ENCODE measurements at places on chromosomes 12 and 14. TPM values are rescaled to one million over a fixed set of nuclear protein-coding genes. Genes with fewer than 3 reads are reported as not detected.

The PAN2 gene
- total RNA-seq: 77.7 TPM

The SERPINA12 gene
- not detected for total RNA-seq

DNA sequence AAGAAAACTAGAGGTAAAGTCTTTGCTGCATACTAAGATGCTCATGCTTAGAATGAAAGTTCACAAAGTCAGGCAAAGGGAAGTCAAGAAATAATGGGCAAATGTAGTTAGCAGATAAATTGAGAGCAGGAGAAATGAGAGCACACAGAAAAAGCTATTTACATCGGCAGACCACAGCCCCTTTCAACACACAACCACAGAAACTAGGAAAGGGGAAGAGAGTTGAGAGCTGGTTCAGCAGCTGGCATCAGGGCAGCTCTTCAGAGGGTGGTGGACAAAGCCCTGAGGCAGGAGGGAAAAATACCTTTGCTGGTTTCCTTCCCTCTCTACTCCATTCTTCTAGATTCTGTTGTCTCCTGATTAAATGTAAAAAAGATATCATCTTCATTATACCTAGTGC lies 95.4 kb upstream of the ANO4 start:
- no peaks in the 10 kb centered on the region for H3K4me1 ChIP-seq
- no peak for DNase-seq
- H3K36me3 ChIP-seq: no peaks in the 10 kb centered on the region
- no peak overlapping the region for H3K27ac ChIP-seq
- no peak overlapping the region for H3K4me3 ChIP-seq
- H3K27me3 ChIP-seq: no peaks in the 10 kb centered on the region

GRCh38 chr12:62520361-62520760 lies 53.7 kb downstream of the MON2 start:
- H3K4me3 ChIP-seq: no peak overlapping the region
- DNase-seq: no peak
- no peak overlapping the region for H3K27ac ChIP-seq
- no peaks in the 10 kb centered on the region for H3K27me3 ChIP-seq

Measured in adrenal gland (tissue), 19 donors.